ENCODE measurements at places on chromosomes 12 and 14. TPM values are rescaled to one million over a fixed set of nuclear protein-coding genes. Genes with fewer than 3 reads are reported as not detected.

KLRC3 gene
- 0.30 TPM for total RNA-seq

LBHD2 gene
- total RNA-seq: not detected

NEK9 gene
- total RNA-seq: 53.5 TPM

TAPBPL gene
- 8.3 TPM for total RNA-seq

CCDC177 gene
- not detected for total RNA-seq

MYO1H gene
- total RNA-seq: 2.4 TPM

FBLN5 gene
- total RNA-seq: 46.5 TPM

RNASE4 gene
- total RNA-seq: 31.1 TPM

ADAM21 gene
- 0.10 TPM for total RNA-seq

NUAK1 gene
- 24.5 TPM for total RNA-seq

KRT6B gene
- 204 TPM for total RNA-seq

KRT8 gene
- 16.2 TPM for total RNA-seq

TDG gene
- total RNA-seq: 33.8 TPM

PSMA6 gene
- 108 TPM for total RNA-seq

OASL gene
- 0.30 TPM for total RNA-seq

CRIP1 gene
- 10.5 TPM for total RNA-seq

KRT78 gene
- total RNA-seq: 13.7 TPM

RASSF9 gene
- total RNA-seq: 4.9 TPM

JAG2 gene
- 27.0 TPM for total RNA-seq

MIP gene
- total RNA-seq: not detected

RNU6-7 gene
- not detected for total RNA-seq

ADAMTS20 gene
- 0.10 TPM for total RNA-seq

CLEC2A gene
- total RNA-seq: 18.5 TPM

KLRG1 gene
- 1.6 TPM for total RNA-seq

SRRM4 gene
- 0.10 TPM for total RNA-seq

HOXC12 gene
- total RNA-seq: 0.30 TPM

ETFBKMT gene
- 2.2 TPM for total RNA-seq

CIT gene
- 10.7 TPM for total RNA-seq

NTF3 gene
- 4.7 TPM for total RNA-seq

VASH1 gene
- total RNA-seq: 10.5 TPM

GAS2L3 gene
- total RNA-seq: 33.2 TPM
